SJSA1 (cell line): ENCODE measurements at places on chromosomes 5 and 9. TPM values are rescaled to one million over a fixed set of nuclear protein-coding genes. Genes with fewer than 3 reads are reported as not detected.
A peak's percentile ranks its signal among the peaks of the same experiment; 100 is the strongest.

GRCh38 chr9:23117616-23118015, 671.0 kb downstream of the DMRTA1 start:
- H3K27me3 ChIP-seq: no peaks in the 10 kb centered on the region
- no peak overlapping the region for H3K27ac ChIP-seq
- no peaks in the 10 kb centered on the region for H3K36me3 ChIP-seq
- H3K4me3 ChIP-seq: no peak overlapping the region
- H3K4me1 ChIP-seq: no peaks in the 10 kb centered on the region

- no peak for DNase-seq
- H3K27me3 ChIP-seq: no peaks in the 10 kb centered on the region
- no peaks in the 10 kb centered on the region for H3K36me3 ChIP-seq
- no peak overlapping the region for H3K4me3 ChIP-seq
- no peak overlapping the region for H3K27ac ChIP-seq
These were observed 51.5 kb downstream of the RCL1 start for GRCh38 chr9:4844056-4844838.

GRCh38 chr5:142012186-142012785, 541 bp downstream of the GNPDA1 start:
- H3K4me1 ChIP-seq: peaks cover 36% of the 10 kb centered on the region
- peak; percentile 21 for DNase-seq
- peak overlapping the region; percentile 49 for H3K4me3 ChIP-seq

GRCh38 chr5:158908425-158909220, 191.1 kb downstream of the EBF1 start:
- H3K27me3 ChIP-seq: no peaks in the 10 kb centered on the region
- DNase-seq: no peak
- no peak overlapping the region for H3K4me3 ChIP-seq
- no peak overlapping the region for H3K27ac ChIP-seq

DNA sequence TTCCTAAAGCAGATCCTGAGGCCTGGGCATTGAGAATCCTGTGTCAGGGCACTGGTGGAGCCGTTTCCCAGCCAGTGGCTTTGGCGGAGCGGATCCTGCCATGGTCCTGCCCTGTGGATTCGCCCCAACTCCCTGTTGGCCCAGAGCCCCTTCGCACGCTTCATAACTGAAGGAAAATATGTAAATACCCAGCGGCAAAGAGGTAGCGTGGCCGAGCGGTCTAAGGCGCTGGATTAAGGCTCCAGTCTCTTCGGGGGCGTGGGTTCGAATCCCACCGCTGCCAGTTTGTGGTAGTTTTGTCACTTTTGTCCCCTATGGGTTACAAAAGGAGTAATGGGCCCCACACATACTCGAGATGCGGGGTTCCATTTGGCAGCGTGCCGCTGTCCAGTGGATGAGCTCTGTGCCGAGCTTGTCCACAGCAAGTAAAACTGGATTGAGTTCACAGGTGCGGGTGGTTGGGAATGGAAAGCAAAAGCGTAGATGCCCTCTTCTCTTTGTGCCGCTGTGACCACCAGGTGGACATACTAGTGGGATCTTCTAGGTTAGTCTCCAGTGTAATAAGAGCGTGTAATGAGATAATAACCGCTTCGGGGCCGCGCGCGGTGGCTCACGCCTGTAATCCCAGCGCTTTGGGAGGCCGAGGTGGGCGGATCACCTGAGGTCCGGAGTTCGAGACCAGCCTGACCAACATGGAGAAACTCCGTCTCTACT, 17.3 kb downstream of the TRIM7 start:
- peak overlapping the region; percentile 59 for H3K4me3 ChIP-seq
- peak overlapping the region; percentile 53 for H3K27ac ChIP-seq
- no peaks in the 10 kb centered on the region for H3K27me3 ChIP-seq
- H3K36me3 ChIP-seq: no peaks in the 10 kb centered on the region
- peaks cover 27% of the 10 kb centered on the region for H3K4me1 ChIP-seq
- peak; percentile 97 for DNase-seq

GRCh38 chr9:121204121-121204520, 2.5 kb upstream of the RAB14 start:
- no peak overlapping the region for H3K27ac ChIP-seq
- no peaks in the 10 kb centered on the region for H3K27me3 ChIP-seq
- no peak for DNase-seq

- no peak overlapping the region for H3K4me3 ChIP-seq
- H3K27ac ChIP-seq: no peak overlapping the region
- DNase-seq: no peak
- no peaks in the 10 kb centered on the region for H3K27me3 ChIP-seq
These were observed 7.1 kb downstream of the SPINK9 start for GRCh38 chr5:148342371-148343045.

DNA sequence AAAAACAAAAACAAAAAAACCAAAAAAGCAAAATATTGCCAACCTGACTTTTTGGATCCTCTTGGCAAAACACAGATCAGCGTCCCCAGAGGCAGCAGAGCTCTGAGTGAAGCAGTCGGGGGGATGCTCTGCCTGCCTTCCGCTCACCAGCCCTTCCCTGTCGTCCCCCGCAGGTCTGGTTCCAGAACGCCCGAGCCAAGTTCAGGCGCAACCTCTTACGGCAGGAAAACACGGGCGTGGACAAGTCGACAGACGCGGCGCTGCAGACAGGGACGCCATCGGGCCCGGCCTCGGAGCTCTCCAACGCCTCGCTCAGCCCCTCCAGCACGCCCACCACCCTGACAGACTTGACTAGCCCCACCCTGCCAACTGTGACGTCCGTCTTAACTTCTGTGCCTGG, 20.7 kb downstream of the LHX2 start:
- DNase-seq: no peak
- H3K27me3 ChIP-seq: 0 out of 2 replicates have a peak, but pooled peaks cover 4% of the 10 kb centered on the region
- H3K27ac ChIP-seq: no peak overlapping the region
- no peak overlapping the region for H3K4me3 ChIP-seq
- no peaks in the 10 kb centered on the region; the same call in 1 of the 2 replicates for H3K4me1 ChIP-seq

DNA sequence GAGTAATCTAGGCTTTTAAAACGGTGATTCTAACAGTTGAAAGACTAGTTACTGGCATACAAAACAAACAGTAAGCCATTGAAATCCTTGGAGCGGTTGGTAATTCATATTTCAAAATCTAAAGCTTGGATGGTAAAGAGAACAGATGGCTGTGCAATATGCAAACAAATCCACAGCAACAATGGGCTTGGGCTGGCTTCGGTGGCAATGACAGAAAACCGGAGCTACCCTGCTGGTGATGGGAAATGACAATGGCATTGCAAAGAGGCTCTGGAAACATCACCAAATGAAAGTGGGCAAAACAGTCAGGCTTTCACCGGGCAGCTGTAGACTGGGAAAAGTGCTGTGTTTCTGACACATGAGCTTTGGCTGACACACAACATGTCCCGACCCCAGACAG, 42.2 kb downstream of the MED27 start:
- peaks cover 4% of the 10 kb centered on the region for H3K36me3 ChIP-seq
- H3K27me3 ChIP-seq: no peaks in the 10 kb centered on the region
- no peak for DNase-seq
- peaks cover 8% of the 10 kb centered on the region for H3K4me1 ChIP-seq
- H3K27ac ChIP-seq: no peak overlapping the region

GRCh38 chr9:120846251-120846889, 3.6 kb upstream of the PSMD5 start:
- no peaks in the 10 kb centered on the region for H3K27me3 ChIP-seq
- H3K4me1 ChIP-seq: peaks cover 12% of the 10 kb centered on the region
- peaks cover 23% of the 10 kb centered on the region for H3K36me3 ChIP-seq
- no peak for DNase-seq
- H3K4me3 ChIP-seq: no peak overlapping the region

GRCh38 chr5:77087484-77088261, 588 bp upstream of the ZBED3 start:
- H3K4me3 ChIP-seq: peak overlapping the region; percentile 60
- no peaks in the 10 kb centered on the region; the same call in 1 of the 2 replicates for H3K36me3 ChIP-seq
- no peak overlapping the region for H3K27ac ChIP-seq
- no peak for DNase-seq

DNA sequence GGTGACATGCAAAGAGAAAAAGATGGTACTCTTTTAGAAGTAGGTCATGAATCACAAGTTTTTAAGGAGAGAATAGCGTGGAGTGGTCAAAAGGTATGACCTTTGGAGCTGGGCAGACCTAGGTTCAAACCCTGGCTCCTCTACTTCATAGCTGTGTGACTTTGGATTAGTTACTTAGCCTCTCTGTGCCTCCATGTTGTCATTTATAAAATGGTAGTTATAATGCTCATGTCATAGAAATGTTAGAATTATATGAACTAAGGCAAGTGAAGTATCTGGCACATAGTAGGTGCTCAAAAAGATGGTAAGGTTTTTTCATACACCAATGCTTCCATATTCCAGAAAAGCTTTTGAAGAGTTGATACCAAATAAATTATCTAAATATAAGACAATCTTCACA, 7.3 kb downstream of the F2R start:
- no peak overlapping the region for H3K4me3 ChIP-seq
- peak overlapping the region; percentile 79 for H3K27ac ChIP-seq
- DNase-seq: no peak
- peaks cover 42% of the 10 kb centered on the region for H3K36me3 ChIP-seq
- no peaks in the 10 kb centered on the region for H3K27me3 ChIP-seq

GRCh38 chr9:23438299-23438907, 387.6 kb downstream of the ELAVL2 start:
- H3K36me3 ChIP-seq: no peaks in the 10 kb centered on the region
- DNase-seq: no peak
- H3K27ac ChIP-seq: no peak overlapping the region

- DNase-seq: no peak
- H3K27ac ChIP-seq: no peak overlapping the region
- H3K4me1 ChIP-seq: no peaks in the 10 kb centered on the region
- no peak overlapping the region for H3K4me3 ChIP-seq
These were observed 59.5 kb downstream of the RORB start for GRCh38 chr9:74556685-74557084.

DNA sequence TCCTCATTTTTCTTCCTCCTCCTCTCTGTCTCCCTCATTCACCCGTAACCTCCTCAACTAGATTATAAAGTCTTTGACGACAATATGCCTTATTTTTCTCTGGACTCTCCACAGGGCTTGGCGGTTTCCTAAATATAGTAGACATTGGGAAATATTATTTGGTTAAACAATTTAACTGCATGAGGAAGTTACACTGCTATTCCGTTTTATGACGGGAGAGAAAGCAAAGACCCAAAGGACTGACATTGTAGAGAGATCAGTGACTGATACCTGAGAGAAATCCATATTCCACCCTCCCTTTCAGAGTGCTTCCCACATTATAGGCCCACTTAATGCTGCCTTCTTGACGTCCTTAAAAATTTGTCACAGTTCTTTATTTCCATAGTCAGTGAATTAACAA, 51.2 kb downstream of the GDA start:
- H3K27me3 ChIP-seq: no peaks in the 10 kb centered on the region
- DNase-seq: no peak
- H3K4me3 ChIP-seq: no peak overlapping the region
- no peak overlapping the region for H3K27ac ChIP-seq
- H3K4me1 ChIP-seq: 0 out of 2 replicates have a peak, but pooled peaks cover 5% of the 10 kb centered on the region

GRCh38 chr5:137730336-137730735, 5.6 kb downstream of the KLHL3 start:
- H3K4me3 ChIP-seq: no peak overlapping the region
- H3K27ac ChIP-seq: no peak overlapping the region
- peaks cover 8% of the 10 kb centered on the region; the same call in 1 of the 2 replicates for H3K27me3 ChIP-seq
- peak; percentile 13 for DNase-seq

DNA sequence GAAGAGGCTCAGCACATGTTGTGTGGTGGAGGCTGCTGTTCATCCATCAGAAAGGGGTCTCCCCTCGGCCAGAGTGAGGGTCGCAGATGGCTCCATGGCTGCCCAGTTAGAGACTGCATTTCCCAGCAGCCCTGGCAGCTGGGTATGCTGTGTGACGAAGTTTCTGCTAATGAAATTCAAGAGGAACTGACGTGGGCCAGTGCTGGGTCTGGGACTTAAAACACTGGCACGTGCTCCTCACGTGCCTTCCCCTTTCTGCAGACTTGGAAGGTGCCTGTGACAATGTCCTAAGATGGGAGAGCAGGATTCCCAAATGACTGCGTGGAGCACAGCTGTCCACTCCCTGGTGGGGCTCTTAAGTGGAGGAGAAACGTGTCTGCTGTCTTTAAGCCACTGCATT, 114.5 kb upstream of the RAPGEF1 start:
- H3K4me1 ChIP-seq: no peaks in the 10 kb centered on the region
- no peak overlapping the region for H3K27ac ChIP-seq
- H3K36me3 ChIP-seq: no peaks in the 10 kb centered on the region
- no peak overlapping the region for H3K4me3 ChIP-seq

DNA sequence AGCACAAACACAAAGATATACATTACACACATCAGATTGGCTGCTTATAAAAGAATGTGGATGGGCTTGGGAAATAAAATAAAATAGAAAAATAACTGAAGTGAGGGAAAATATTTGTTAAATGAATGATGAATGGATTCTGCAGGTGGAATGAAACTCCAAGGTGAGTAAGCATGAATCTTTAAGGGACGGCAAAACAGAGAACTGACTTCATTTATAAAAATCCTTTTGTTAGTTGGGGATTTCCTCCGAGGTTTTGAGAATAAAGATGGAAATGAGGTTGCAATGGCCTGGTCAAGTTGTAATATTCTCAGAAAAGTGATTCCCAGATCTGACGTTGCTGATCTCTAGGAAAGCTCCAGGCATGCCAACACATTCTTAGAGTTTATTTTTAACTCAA, 20.9 kb upstream of the SEMA6A start:
- H3K4me1 ChIP-seq: peaks cover 2% of the 10 kb centered on the region
- no peak overlapping the region for H3K4me3 ChIP-seq
- no peaks in the 10 kb centered on the region for H3K36me3 ChIP-seq
- H3K27ac ChIP-seq: no peak overlapping the region
- no peak for DNase-seq

GRCh38 chr9:72292874-72293607, 72.0 kb downstream of the ZFAND5 start:
- H3K27ac ChIP-seq: no peak overlapping the region
- H3K4me3 ChIP-seq: no peak overlapping the region
- H3K27me3 ChIP-seq: no peaks in the 10 kb centered on the region
- no peaks in the 10 kb centered on the region for H3K36me3 ChIP-seq
- no peaks in the 10 kb centered on the region for H3K4me1 ChIP-seq

GRCh38 chr5:135553688-135554462, 18.1 kb upstream of the NEUROG1 start:
- H3K27ac ChIP-seq: no peak overlapping the region
- no peaks in the 10 kb centered on the region for H3K4me1 ChIP-seq
- no peak for DNase-seq
- H3K27me3 ChIP-seq: peaks cover 24% of the 10 kb centered on the region
- H3K36me3 ChIP-seq: no peaks in the 10 kb centered on the region
- no peak overlapping the region for H3K4me3 ChIP-seq

The DELE1 gene
- total RNA-seq: 72.3 and 104 TPM in 2 replicates

The PCDHA9 gene
- under 0.01 TPM in 1 of 2 replicates, not detected in the other for total RNA-seq

The PCDHGB6 gene
- total RNA-seq: 1.2 and 1.3 TPM in 2 replicates

The FAXDC2 gene
- 0.32 TPM in 1 of 2 replicates, not detected in the other for total RNA-seq

The BAAT gene
- not detected in 2 replicates for total RNA-seq

The MEGF9 gene
- 5.1 TPM in 2 replicates for total RNA-seq

The NXNL2 gene
- total RNA-seq: 0.68 and 1.1 TPM in 2 replicates
